ENCODE measurements at places on chromosomes 1 and 21. TPM values are rescaled to one million over a fixed set of nuclear protein-coding genes. Genes with fewer than 3 reads are reported as not detected.

- no peak for DNase-seq
Measured at GRCh38 chr1:95388031-95388430, 154.0 kb downstream of the RWDD3 start.

The GBP6 gene
- not detected for total RNA-seq

DNA sequence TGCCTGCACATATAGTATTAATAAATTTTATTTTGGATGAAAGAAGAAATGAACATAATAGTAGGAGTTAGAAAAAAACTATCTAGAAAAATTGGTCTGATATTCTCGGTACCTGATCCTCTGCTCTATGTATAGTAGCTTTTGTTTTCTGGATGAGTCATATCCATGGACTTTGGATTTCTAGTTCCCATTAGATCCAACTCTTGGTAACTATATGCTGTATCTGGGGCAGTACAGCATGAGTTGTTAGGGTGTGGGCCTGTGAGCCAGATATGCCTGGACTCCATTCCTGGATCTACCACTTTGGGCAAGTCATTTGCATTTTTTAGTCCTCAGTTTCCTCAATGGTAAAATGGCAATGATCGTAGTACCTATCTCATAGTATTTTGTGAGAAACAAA is 372.2 kb upstream of the PKN2 start:
- no peak for DNase-seq

The PTPN14 gene
- total RNA-seq, result 22.5 TPM

The FCRL5 gene
- 0.12 TPM for total RNA-seq

The C1QC gene
- 292 TPM for total RNA-seq

- DNase-seq, result no peak
Measured at GRCh38 chr1:31984419-31985347, 29.0 kb upstream of the KHDRBS1 start.

DNA sequence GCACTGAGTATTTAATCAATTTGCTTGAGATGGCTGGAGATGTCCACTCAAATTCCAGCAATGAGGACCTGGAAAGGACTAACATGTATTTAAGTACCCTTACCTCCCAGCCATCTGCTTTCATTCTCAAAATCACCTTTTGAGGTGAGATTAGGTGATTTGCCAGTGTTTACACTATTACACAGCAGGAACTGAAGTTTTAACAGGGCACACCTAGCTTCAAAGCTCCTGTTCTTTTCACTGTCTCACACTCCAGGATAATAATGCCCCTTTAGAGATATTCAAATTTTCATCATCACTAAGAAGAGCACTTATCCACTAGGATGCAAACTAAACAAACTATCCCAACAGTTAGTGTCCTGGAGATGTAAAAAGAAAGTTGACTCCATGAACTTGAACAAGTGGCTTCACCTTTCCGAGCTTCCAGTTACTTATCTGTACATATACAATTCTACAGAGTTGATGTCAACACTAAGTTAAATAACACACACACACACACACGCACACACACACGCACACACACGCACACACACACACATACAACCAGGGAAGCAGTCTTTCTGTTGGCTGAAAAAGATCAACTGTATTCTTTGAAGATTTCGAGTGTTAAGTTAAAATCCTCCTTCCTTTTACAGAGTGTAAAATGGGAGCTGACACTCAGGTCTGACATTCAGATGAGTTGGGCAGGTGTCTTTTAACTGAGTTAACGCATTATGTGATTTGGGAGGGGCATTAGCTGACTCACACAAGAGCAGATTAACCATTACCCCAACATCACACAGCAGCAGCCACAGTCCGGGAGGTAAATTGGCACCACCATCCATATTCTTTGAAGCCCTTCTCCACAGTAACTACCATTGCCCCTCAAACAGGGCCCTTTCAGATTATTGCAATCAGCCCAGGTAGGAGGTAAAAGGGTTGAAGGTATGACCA is 15.5 kb upstream of the JAK1 start:
- DNase-seq, result no peak
